Regular cardiac myocyte (primary cell): ENCODE measurements at places on chromosomes 4 and X. TPM values are rescaled to one million over a fixed set of nuclear protein-coding genes. Genes with fewer than 3 reads are reported as not detected.

Gene AGA
- 10.4 and 28.2 TPM in 2 replicates for total RNA-seq

Gene LONRF3
- 0.19 and 1.7 TPM in 2 replicates for total RNA-seq

Gene ASMT
- total RNA-seq, result not detected in 2 replicates

Gene IL2
- not detected in 2 replicates for total RNA-seq

Gene ADH7
- not detected in 2 replicates for total RNA-seq

Gene PF4V1
- 10.2 and 16.1 TPM in 2 replicates for total RNA-seq

Gene SPATA4
- total RNA-seq, result 0.19 and 0.28 TPM in 2 replicates

Gene PPBP
- total RNA-seq, result not detected in 2 replicates

Gene ZNF157
- total RNA-seq, result under 0.01 and 0.28 TPM in 2 replicates

Gene SMIM10
- total RNA-seq, result 5.4 and 7.3 TPM in 2 replicates

Gene GUCY1A1
- 0.19 and 0.28 TPM in 2 replicates for total RNA-seq

Gene ZNF718
- 4.5 and 6.9 TPM in 2 replicates for total RNA-seq

Gene ABLIM2
- total RNA-seq, result 0.56 and 1.5 TPM in 2 replicates

Gene OPHN1
- total RNA-seq, result 4.4 and 5.9 TPM in 2 replicates

Gene PARM1
- 0.38 and 0.56 TPM in 2 replicates for total RNA-seq

Gene CXXC4
- under 0.01 TPM in 2 replicates for total RNA-seq

Gene MAGEB6B
- total RNA-seq, result not detected in 2 replicates

Gene TFE3
- total RNA-seq, result 29.1 and 33.0 TPM in 2 replicates

Gene MAGED4B
- 41.2 and 56.0 TPM in 2 replicates for total RNA-seq

Gene FGF13
- under 0.01 TPM in 1 of 2 replicates, not detected in the other for total RNA-seq
